Activated CD4-positive, alpha-beta T cell treated with anti-CD3 and anti-CD28 coated beads, Interleukin-2, Interleukin-6, amounts not matched to agents 100 ng/mL and 50 ng/mL, durations not matched to agents 16 hours and 8 hours (primary cell): ENCODE measurements at places on chromosomes 3 and 15.

DNA sequence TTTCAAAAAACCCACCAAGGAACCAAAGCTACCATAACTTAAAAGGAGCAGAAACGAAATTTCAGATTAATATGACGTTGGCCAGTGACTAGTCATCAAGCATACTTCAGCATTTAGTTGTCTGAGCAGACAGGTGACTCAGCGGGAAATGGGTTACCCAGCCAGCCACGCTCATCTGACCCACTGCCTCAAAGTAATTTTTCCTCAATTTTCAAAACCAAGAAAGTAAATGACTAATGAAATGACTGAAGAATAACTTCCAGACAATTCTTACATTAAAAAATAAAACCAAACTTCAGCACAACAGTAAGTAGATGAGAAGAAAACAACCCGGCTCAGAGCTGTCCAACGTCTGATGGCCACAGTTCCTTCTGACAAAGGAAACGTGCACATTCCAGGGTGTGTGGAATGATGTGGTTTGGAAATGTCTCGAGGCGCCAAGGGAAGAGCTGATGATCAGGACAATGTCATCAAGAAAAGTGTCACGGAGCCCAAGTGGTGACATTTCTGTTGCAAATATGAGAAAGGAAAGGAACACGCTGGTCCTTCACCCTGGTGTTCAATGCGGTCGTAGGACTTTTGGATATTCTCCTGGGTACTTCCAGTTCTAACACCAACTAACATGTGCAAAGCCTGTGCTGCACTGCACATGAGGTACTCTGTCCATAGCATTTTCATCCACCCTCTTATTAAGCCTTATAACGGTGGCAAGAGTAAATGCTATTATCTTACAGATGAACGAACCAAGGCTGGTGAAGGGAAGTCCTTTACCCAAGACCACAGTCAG, 79.1 kb downstream of the FOXP1 start:
- DNase-seq: peak; percentile 54

- DNase-seq: no peak
These were observed 109.7 kb upstream of the GADL1 start for GRCh38 chr3:31004025-31004678.

- peak; percentile 69 for DNase-seq
These were observed 4.4 kb upstream of the CLDN11 start for GRCh38 chr3:170414202-170414663.

GRCh38 chr15:32715276-32715675, 2.5 kb upstream of the GREM1 start:
- DNase-seq: no peak

- DNase-seq: no peak
These were observed 345.4 kb downstream of the ERC2 start for GRCh38 chr3:56122911-56123310.

- DNase-seq: no peak
These were observed 3.0 kb upstream of the FEZF2 start for GRCh38 chr3:62376454-62376720.

DNA sequence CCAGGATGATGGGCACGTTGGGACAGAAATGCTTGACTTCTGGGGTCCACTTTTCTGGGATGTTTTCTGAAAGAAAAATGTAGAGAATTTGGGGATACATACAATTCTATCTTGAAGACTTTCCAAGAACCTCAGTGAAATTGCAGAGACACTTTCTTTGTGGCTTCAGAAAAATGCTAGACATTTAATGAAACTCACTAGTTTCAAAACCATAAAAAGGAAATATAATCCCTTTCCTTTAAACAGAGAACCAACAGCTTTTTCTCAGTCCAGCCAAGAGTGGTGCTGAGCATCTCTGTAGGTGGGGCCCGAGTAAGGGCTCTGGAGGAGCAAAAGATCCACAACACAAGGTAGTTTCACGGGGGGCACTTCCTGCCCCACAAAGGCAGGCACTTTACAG, 4.4 kb upstream of the GPX1 start:
- DNase-seq: no peak

GRCh38 chr15:93823971-93824913, 407.1 kb upstream of the MCTP2 start:
- DNase-seq: no peak

DNA sequence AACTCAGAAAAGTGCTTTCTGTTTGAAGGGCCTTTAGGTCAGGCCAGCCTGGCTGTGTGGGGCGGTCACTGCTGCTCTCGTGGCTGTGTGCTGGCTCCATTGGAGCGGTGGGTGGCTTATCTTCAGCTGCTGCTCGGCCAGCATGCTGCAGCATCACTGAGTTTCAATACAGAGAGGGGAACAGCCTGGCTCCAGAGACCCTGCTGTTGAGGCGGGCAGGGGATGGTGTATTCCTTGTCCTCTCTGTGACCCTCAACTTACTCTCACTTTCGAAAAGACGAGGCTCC, 248.5 kb upstream of the ONECUT1 start:
- no peak for DNase-seq

DNA sequence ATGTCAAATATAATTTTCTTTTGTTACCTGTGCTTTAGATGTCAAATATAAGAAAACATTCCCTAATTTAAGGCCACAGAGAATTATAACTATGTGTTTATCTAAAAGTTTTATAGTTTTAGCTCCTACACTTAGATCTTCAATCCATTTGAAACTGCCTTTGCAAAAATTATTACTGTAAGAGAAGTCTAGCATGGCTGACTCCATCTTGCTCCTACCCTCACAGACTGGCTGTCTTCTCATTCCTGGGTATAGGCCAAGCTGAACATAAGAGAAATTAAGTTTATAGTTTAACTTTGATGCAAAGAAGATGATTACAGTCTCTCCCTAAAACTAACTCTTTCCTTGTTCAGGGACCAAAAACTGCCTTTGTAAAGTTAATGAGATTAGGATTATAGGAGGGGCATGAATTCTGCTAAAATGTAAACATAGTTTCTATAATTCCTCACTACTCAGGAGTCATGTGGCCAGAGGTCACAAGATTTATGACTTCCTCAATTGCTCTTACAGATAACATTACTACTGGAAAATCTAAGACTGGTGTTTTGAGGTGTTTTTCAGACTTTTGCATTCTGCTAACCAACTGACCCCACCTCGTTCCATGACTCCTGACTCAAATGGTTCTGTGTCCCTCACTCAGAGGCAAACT, 184.0 kb downstream of the BCHE start:
- no peak for DNase-seq

GRCh38 chr3:159620281-159620680, 368.4 kb upstream of the IL12A start:
- no peak for DNase-seq

GRCh38 chr3:119950666-119951325, 143.5 kb downstream of the GSK3B start:
- no peak for DNase-seq

GRCh38 chr15:77228828-77229227, 157.9 kb upstream of the TSPAN3 start:
- no peak for DNase-seq
